ENCODE measurements at places on chromosomes 12 and 14. TPM values are rescaled to one million over a fixed set of nuclear protein-coding genes. Genes with fewer than 3 reads are reported as not detected.

Gene KRT2
- not detected for total RNA-seq

Gene PAPLN
- 3.0 TPM for total RNA-seq

Gene ADCY6
- total RNA-seq = 89.8 TPM

Gene SMIM41
- total RNA-seq = not detected

Gene ADAMTS20
- not detected for total RNA-seq

Gene GDF3
- 0.41 TPM for total RNA-seq

Gene AKAP5
- 15.0 TPM for total RNA-seq

Gene CRIP2
- total RNA-seq = 1.5 TPM

Gene USP44
- total RNA-seq = 0.14 TPM

Gene KCNK13
- total RNA-seq = not detected

Gene POTEM
- total RNA-seq = not detected

Gene KLRC4
- total RNA-seq = not detected

Gene SETD3
- total RNA-seq = 74.3 TPM

- peak; percentile 5 for DNase-seq
Observed at GRCh38 chr14:57319636-57320192, 50.9 kb downstream of the AP5M1 start.

- DNase-seq = no peak
Observed at GRCh38 chr12:41932470-41932991, 212.1 kb downstream of the GXYLT1 start.

DNA sequence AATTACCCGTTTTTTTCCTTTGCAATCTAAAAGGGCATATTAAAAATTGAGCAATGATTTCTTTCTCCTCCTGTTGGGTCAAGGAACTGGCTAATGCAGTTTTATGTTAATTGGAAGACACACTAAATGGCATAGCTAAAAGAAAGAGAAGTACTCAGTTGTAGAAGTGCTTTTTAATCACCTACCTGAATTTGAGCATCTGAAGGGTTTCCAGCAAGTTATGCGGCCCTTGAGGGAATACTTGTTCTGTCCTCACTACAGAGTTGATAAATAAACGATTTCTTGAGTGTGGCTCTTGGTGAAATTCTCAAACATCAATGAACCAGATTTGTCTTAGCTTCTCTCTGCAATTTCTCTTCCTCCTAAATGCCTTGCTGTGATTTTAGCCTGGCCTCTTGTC, 184.1 kb upstream of the RPH3A start:
- DNase-seq = no peak

DNA sequence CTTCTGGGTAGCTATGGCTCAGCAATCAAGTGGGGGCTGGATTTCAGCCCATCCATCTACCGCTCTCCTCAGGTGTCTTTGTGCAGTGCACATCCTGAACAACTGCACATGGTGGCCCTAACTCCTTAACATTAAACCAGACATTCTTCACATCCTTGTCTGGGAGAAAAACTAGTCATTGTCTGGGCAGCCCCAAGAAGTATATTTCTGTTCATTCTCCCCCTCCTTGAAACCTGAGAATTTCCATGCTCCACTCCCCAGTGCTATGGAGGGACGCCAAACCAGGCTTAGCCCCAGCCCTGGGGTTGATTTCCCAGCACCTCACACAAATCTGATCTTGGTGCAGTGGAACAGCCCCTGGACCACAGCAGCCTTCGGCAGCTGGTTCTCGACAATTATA, 13.4 kb downstream of the MYL2 start:
- DNase-seq = no peak

- no peak for DNase-seq
Observed at GRCh38 chr12:24902511-24903328, 46.2 kb downstream of the BCAT1 start.

GRCh38 chr12:124658302-124658701, 90.9 kb upstream of the NCOR2 start:
- no peak for DNase-seq

DNA sequence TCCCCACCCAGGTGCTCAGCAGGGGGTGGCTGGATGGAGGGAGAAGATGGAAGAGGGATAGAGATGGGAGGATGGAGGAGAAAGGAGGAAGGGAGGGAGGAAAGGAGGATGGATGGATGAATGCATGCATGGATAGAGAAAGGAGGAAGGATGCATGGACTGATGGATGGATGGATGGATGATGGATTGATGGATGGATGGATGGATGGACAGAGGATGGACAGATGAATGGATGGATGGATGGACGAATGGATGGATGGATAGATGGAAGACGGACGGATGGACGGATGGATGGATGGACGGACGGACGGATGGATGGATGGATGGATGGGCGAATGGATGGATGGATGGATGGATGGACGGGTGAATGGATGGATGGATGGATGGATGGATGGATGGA, 64.1 kb downstream of the NCOR2 start:
- no peak for DNase-seq

DNA sequence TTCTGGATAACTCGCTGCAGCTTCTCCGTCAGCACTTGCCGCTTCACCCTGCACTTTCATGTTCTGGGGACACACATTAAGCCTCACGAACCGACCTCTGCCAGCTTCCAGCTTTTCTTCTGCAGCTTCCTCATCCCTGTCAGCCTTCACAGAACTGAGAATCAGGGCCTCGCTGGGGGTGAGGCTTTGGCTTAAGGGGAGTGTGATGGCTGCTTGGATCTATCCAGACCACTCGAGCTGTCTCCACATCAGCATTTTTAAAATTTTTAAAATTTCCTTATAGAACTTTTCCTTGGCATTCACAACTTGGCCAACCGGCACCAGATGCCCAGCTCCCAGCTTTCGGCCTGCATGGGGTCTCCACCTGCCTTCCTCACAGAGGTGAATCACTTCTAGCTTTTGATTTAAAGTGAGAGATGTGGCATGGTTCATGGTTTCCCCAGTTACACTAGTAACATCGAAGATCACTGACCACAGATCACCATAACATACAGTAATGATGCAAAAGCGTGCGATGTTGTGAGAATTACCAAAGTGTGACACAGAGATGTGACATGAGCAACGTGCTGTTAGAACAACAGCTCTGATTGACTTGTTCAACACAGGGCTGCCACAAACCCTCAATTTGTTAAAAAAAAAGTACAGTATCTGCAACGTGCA, 139.1 kb upstream of the C14orf180 start:
- no peak for DNase-seq

GRCh38 chr14:79680087-79680486, 531.2 kb downstream of the DIO2 start:
- DNase-seq = no peak

GRCh38 chr14:92693998-92694795, 54.2 kb downstream of the LGMN start:
- DNase-seq = no peak

GRCh38 chr12:15209782-15210181, 11.4 kb downstream of the RERG start:
- no peak for DNase-seq

DNA sequence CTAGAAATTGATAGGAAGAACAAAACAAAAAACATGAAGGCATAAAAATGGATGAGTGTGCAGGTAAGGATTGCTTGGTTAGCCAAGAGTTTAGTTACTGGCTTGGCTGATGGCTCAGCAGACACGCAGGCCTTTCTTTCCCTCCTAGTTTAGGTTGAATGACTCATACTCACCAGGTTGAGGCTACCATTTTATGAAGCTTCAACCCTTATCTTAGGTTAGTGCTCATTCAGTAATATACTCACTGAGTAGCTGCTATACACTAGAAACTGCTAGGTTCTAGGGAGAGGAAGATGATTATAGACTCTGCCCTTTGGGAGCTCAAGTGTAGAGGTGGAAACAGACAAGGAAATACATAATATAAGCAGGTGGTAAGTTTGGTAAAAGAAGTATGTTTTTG, 6.0 kb downstream of the P3H3 start:
- no peak for DNase-seq

DNA sequence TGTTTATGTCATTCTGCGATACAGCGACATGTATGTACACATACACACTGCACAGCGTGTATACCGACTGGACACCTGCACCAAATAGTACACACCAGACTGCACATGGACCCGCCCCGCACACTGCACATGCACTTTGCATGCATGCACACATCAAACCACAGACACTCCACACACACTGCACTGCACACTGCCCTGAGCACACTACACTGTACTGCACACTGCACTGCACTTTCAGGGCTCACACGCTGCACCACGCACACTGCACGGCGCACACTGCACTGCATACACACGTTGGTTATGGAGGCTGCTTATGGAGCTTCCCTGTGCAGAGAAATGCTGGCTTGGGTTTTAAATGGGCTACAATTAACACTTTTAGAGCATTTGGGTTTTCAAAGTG, 1.6 kb downstream of the PAPLN start:
- DNase-seq = no peak

GRCh38 chr12:83866477-83866876, 1046.1 kb downstream of the SLC6A15 start:
- no peak for DNase-seq

DNA sequence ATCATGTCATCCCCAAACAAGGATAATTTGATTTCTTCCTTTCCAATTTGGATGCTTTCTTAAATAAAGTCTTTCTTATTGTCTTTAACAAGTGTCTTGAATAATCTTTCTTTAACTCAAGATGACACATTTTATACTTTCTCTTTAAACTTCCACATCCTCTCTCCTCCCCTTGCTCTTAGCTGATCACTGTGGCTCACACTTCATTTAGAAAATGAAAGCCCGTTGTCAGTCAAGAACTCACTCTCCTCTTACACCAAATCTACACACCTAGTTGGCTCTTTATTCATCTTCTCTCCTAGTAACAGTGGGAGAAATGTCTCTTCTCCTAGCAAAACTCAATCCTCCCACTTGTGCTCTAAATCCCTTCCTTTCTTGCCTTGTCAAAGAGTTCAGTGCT, 10.4 kb upstream of the RMST start:
- no peak for DNase-seq

DNA sequence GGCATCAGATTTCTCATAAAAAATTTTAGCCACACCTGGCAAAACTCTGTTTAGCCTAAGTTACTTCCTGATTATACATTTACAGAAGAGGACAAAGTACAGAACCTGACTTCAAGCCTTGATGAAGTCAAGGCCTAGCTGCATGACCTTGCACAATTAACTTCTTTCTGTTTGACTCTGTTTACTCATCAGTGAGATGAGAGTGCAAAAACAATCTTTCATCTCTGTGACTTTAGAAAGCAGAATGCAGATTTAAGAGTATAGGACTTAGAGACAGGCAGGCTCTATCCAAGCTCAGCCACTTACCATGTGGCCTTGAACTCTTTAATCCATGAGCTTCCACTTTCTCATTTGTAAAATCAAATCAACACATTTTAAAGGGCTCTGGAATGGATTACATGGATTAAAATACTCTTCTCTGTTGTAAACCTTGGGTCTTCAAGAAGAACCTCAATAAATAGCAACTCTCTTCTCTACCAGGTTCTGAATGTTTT, 1178.9 kb downstream of the FLRT2 start:
- DNase-seq = peak; percentile 1

DNA sequence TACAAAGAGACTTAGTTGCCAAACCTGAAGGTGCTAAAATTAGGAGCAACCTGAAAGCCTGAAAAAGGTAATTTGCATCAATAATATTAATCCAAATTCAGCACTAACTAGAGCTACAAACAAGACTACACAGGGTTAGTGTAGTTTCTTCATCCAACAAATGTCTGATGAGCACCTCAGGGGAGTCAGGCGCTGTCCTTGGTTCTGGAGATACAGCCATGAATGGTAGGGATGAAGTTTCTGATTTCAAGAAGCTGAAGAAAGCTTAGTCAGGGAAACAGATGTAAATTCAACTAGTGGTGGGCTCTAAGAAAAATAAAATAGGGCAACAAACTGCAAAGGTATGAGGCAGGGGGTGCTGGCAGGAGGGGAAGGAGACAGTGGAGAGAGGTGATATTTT, 266.3 kb downstream of the GLT1D1 start:
- DNase-seq = no peak

GRCh38 chr12:19002216-19002615, 127.3 kb upstream of the PLEKHA5 start:
- DNase-seq = no peak

- no peak for DNase-seq
Observed at GRCh38 chr12:5187136-5187535, 143.5 kb downstream of the KCNA5 start.

- peak; percentile 36 for DNase-seq
Observed at GRCh38 chr14:72975770-72976169, 49.5 kb downstream of the DCAF4 start.

DNA sequence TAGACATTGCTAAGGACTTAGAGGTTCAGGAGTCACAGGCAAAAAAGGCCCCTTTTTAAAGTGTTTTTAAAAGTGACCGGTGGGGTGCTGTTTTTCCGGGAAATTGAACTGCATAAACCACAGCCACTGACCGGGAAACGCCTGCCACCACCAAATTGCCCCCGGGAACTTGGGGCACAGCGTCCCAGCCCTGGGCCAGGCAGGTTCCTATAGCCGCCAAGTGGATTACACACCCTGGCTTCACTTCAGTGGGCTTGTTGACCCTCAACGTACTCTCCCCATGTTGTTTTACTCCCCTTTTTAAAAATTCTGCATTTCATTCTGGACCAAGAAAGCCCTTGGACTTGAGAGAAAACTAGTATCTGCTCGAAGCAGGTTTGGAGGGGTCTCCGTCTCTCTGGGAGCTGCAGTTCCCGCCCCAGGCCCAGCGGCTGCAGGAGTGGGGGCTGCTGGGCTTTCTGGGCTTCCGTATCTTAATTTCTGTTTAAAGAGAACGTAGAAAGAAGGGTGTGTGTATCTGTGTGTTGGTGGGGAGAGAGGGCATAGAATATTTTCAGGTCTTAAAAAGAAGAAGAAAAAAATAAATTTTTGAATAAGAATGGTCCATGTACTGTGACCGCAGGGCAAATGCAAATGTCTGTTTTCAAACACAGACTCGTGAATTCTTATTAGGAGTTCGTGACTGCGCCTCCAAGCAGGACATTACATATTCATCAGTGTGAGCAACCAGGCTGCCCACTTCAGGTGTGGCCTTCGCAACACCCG, 82.9 kb downstream of the PAPOLA start:
- no peak for DNase-seq

DNA sequence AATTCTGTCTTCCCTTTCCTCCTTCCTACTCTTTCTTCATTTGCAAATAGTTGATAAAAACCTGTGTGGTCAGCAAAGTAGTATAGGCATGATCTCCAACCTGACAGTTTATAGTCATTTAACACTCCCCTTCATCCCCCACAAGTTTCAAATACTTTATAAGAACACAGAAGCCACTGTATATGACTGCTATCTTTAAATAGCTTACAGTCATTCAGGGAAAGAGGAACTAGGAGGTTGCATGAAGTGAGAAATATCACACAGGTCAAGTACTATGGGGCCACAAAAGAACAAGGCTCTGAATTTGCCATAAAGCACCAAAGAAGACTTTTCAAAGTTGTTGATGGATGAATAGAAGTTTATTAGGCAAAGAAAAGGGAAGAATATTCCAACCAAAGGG, 431.3 kb downstream of the NPAS3 start:
- no peak for DNase-seq

DNA sequence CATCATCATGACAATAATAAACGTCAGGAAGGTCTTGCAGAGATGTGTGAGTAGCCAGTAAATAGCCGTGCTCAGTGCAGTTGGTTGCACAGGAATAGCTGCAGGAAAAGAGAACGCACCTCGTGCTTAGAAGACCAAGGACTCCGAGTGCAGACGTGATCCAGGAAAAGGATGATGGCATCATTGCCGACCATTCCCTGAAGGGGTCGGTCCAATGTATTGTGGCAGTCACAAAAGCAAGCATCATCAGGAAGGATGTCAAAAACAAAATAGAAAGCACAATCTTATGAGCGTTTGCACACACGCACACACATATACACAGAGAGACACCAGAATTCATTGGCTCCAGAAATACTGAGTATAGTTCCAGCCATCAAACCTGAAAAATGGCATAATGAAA, 12.8 kb downstream of the DUSP6 start:
- DNase-seq = no peak

All from Caco-2 (cell line).